Activated T-helper 9 cell treated with anti-CD3 and anti-CD28 coated beads, Interleukin-2, amount 50 U/mL, for 16 hours (primary cell): ENCODE measurements at places on chromosomes 13 and 19.

GRCh38 chr13:112117258-112117954 lies 50.5 kb downstream of the SOX1 start:
- no peak for DNase-seq

DNA sequence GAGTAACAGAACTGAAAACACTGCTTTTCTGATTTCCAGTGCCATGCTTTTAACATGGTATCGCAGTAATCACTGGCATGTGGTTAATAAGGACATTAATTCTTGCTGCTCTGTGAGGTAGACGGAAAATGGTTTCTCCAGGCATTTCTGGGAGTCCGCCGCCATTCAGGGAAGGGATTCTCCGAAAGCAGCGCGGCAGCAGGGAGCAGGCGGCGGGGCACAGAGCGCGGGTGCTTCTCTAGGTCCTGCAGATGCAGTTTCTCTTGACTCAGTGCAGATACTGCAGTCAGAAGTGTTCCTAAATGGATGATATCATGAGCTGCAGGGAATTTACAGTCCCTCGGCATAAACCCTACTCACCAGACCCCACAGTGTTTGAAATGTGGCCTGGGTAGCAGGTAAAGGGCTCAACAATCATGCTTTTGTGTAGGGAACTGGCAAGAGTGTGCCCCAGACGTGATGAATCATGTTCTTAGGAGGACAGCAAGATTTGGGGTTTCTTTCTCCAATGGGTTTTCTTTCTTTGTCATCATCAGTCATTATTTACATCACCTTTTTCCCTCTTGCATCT lies 338.6 kb upstream of the ARGLU1 start:
- no peak for DNase-seq

DNA sequence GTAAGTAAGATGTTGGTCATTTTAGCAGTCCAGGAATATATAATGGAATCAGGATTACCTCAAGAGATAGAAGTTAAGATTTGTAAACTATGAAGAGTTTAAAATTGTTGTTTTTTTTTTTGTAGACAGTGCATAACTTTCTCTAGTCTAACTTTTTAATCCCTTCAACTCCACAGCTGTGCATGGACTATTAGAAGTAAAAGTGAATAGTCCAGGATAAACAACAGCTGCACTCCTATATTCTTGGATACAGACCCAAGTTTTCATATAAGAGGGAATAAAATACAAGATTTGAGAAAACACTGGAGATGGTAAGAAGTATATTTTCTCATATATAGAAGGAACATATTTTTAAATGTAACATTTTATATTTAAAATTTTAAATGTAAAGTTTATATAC lies 1509.9 kb downstream of the SLITRK5 start:
- no peak for DNase-seq

- DNase-seq = no peak
These were observed 75.5 kb downstream of the COL4A1 start for GRCh38 chr13:110231348-110232047.

GRCh38 chr19:6056801-6057650 lies 53.3 kb downstream of the RFX2 start:
- no peak for DNase-seq

- DNase-seq = no peak
These were observed 7.5 kb downstream of the SNRPA start for GRCh38 chr19:40758491-40758890.

- no peak for DNase-seq
These were observed 26.0 kb downstream of the GPALPP1 start for GRCh38 chr13:45015300-45015699.

GRCh38 chr13:113948034-113948742 lies 25.7 kb downstream of the C13orf46 start:
- no peak for DNase-seq

- DNase-seq = no peak
These were observed 30.9 kb downstream of the TUBA3C start for GRCh38 chr13:19150712-19151228.

DNA sequence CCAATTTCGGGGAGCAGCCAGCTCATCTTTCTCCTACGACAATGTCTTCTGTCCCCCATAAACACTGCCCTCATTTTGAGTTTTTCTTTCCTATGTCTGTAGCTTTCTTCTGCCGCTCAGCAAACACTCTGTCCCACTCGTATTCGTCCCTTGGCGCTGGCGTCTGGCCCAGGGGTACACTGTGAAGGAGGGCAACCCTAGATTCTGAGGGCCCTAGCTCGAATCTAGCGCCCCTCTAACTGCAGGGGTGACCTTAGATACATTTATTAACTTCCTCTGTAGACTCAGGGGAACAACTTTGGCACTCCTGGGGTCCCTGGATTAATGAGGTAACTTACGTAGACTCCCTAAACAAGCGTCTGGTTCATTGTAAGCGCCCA lies 677 bp upstream of the LRCH1 start:
- DNase-seq = no peak
